Tibial artery (tissue), 4 donors: ENCODE measurements at places on chromosomes 13 and 19.
A peak's percentile ranks its signal among the peaks of the same experiment; 100 is the strongest.

DNA sequence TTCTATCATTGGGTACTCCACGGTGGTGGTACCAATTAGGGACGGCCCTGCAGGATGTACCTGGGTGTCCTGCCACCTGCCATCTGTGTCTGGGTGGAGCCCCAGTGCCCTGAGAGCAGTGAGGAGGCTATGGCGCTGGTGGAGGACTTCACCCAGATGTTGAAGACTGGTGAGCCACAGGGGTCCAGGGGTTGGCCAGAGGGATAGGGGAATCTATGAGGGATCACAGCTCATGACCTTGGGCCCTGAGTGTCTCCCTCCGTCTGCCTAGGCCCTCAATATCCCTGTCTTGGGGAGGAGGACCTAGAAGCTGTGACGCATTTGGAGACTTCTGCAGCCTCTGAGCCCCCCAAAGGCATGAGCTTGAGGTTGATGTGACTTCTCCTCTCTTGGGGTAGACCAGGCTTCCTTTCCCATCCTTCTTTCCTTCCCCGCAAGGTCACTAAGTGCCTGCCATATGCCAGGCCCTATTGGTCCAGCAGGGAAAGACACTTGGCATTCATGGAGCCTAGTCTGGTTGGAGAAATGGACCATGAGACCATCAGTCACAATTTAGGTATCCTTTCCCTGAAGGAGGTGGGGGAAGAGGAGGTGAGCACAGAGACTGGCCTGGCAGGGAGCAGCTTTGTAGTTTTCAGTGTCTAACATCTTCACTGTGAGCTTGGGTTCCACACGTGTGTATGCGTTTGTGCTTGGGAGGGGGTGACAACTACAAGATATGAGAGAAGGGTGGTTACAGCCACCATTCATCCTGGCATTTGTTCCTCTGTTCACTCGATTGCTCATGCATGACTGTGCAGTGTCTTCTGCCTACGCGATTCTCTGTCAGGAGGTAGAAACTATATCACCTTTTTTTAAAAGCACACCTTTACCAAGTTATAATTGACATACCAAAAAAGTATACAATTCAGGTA lies 5.1 kb upstream of the MZF1 start:
- peak; percentile 53 for DNase-seq
- H3K4me3 ChIP-seq: no peak overlapping the region
- no peak overlapping the region for H3K27ac ChIP-seq
- H3K27me3 ChIP-seq: no peaks in the 10 kb centered on the region
- H3K4me1 ChIP-seq: peaks cover 19% of the 10 kb centered on the region

GRCh38 chr19:3607303-3608078 lies 816 bp upstream of the TBXA2R start:
- no peaks in the 10 kb centered on the region for H3K27me3 ChIP-seq
- peaks cover 68% of the 10 kb centered on the region for H3K4me1 ChIP-seq
- DNase-seq: peak; percentile 86
- H3K27ac ChIP-seq: peak overlapping the region; percentile 96

- no peaks in the 10 kb centered on the region for H3K27me3 ChIP-seq
- H3K27ac ChIP-seq: no peak overlapping the region
- no peak overlapping the region for H3K4me3 ChIP-seq
- no peaks in the 10 kb centered on the region for H3K4me1 ChIP-seq
- H3K36me3 ChIP-seq: no peaks in the 10 kb centered on the region
Measured at GRCh38 chr13:24022568-24022967, 125.3 kb upstream of the C1QTNF9B start.

DNA sequence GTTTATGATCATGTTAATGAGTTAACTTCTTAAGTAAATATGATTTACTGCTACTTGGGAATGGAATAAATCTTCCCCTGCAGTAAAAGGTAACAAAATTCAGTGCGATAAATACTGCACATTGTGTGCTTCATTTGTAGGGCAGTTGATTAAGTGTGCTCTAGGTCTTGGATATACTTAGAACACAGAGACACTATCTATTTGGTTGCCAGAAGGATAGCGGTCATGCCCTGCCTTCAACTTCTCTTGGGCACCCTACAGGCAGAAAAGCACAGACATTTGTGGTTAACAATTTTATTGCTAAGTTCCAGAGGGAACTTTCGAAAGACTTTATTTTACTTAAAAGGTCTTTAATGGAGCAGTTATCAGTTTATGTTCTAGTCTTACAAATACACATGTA lies 605.8 kb downstream of the PCDH9 start:
- H3K4me3 ChIP-seq: no peak overlapping the region
- no peak overlapping the region for H3K27ac ChIP-seq
- no peak for DNase-seq
- no peaks in the 10 kb centered on the region for H3K36me3 ChIP-seq

DNA sequence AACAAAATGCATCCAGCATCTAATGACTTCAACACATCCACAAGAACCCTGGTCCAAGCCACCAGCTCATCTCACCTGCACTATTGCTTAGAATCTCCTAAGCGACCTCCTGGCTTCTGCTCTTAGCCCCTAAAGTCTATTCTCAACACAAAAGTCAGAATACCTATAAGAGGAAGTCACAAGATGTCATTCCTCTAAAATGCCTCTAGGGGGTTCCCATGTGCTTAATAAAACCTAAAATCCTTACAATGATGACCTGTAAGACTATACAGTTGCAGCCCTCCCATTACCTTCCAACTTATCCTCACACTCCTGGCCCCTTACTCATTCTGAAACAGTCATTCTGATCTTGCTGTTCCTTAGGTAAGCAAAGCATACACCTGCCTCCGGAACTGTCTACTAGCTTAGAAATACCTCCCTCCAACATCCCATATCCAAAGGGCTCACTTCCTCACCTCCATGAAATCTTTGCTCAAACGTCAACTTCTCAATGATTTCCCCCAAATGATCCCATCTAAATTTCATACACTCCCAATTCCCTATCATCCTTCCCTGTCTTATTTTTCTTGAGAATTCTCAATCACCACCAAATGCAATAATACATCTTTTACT lies 10.0 kb downstream of the ATP7B start:
- no peak overlapping the region for H3K27ac ChIP-seq
- H3K27me3 ChIP-seq: no peaks in the 10 kb centered on the region
- H3K36me3 ChIP-seq: no peaks in the 10 kb centered on the region
- H3K4me1 ChIP-seq: peaks cover 12% of the 10 kb centered on the region
- H3K4me3 ChIP-seq: no peak overlapping the region
